ENCODE measurements at places on chromosomes 2 and 18.

DNA sequence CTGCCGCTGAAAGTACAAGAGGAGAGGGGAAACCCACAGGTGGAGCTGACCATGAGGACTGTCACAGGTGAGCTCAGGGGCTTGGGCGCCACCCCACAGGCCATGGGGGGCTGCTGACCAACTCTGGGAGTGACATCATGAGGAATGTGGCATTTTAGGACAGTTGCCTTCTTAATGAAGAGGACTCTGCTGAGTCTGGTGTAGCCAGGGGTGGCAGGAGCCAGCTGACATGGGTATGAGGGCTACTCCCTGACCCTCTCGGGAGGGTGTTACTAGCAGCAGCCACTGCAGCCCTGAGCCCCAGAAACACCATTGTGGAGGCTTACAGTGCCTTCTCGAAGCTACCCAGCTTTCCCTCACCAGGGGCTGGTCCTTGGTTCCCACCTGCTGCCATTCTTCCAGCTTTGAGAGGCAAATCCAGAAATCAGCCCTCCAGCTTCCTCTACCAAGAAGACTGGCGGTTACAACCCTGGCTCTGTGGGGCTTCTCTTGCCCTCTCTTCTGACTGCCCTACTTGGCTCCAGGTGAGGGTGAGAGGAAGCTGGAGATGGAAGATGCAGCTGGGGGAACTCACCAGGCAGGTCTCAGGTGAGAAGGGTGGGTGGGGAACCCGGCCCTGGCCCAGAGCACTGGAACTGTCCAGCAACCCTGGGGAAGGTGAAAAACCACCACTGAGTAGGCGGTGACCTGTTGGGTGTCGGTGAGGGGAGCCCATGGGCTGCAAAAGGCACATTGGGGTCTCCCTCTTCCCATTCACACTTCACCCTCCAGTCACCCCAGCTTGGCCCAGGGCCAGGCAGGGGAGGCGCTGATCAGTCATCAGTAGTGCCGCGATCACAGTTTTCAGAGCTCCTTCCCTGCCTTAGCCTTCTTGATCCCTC lies 98.5 kb downstream of the MCFD2 start:
- no peak for DNase-seq

- no peak for DNase-seq
Measured at GRCh38 chr2:134763164-134763710, 44.4 kb upstream of the TMEM163 start.

GRCh38 chr2:15748736-15749323 lies 157.2 kb downstream of the DDX1 start:
- DNase-seq, result peak; percentile 5

DNA sequence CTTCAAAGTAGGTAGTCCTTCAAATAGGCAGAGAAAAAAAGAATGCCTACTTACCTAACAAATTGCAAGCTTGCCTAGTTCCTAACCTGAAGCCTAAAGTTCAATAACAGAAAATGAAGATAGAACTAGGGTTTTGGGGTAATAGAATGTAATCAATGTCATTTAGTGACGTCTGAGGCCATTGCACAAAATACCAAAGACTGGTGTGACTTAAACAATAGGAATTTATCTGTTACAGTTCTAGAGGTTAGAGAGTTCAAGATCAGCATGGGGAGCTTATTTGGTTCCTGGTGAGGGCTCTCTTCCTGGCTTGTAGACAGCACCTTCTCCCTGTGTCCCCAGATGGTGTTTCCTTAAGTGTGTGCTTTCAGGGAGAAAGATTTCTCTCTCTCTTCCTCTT lies 4.7 kb upstream of the NPC1 start:
- DNase-seq, result no peak

All from stimulated activated CD4-positive, alpha-beta T cell treated with anti-CD3 and anti-CD28 coated beads, Interleukin-12 subunit alpha, Interleukin-12 subunit beta, amount 100 ng/mL, for 48 hours (primary cell).